ENCODE measurements at places on chromosomes 7 and 10. TPM values are rescaled to one million over a fixed set of nuclear protein-coding genes. Genes with fewer than 3 reads are reported as not detected.
A peak's percentile ranks its signal among the peaks of the same experiment; 100 is the strongest.

DNA sequence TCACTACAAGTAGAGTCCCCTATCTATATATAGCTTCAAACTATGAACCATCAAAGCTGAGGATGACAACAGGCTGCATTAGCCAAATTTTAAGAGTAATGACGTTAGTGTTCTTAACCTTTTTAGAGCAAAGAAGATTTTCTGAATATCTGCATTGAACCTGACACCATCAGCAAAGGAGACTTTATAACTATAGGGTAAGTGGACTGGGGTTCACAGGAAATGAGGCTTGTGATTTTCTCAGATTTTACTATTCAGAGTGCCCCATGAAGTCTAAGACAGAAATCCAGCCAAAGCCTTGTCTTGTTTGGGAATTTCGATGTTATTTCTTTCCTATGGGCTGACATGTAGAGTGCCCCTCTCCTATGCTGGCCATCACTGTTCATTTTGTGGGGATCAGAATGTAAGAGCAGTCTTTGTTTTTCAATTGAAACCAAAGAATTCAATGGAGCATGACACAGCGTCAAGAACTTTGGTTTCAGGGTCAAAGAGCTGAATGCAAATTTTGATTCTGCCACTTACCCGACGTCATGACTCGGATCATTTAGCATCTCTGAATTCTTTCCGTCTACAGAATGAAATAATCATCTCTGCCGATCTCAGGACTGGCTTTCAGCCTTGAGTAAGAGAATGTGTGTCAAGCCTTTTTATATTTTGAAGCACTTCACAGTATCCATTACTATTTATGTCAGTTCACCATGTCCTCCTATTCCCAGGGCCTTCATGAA, 52.7 kb downstream of the DENND11 start:
- no peaks in the 10 kb centered on the region for H3K36me3 ChIP-seq
- H3K27ac ChIP-seq, result no peak overlapping the region
- no peaks in the 10 kb centered on the region for H3K27me3 ChIP-seq
- DNase-seq, result no peak
- H3K4me1 ChIP-seq, result peaks cover 3% of the 10 kb centered on the region

GRCh38 chr10:11539191-11539868, 72.1 kb downstream of the USP6NL start:
- H3K4me3 ChIP-seq, result no peak overlapping the region
- H3K27me3 ChIP-seq, result no peaks in the 10 kb centered on the region
- peaks cover 36% of the 10 kb centered on the region for H3K4me1 ChIP-seq
- no peak overlapping the region for H3K27ac ChIP-seq

GRCh38 chr7:151057506-151057988, at the start of gene CDK5:
CDK5 (minus strand) TSS chr7:151057897; CDS start chr7:151057848, 49 bp downstream.
- no peak within 1 kb of the TSS for H3K27ac ChIP-seq
- H3K36me3 ChIP-seq, result no peaks in the 10 kb centered on the region
- peak within 1 kb of the TSS; percentile 77 for H3K4me3 ChIP-seq
- DNase-seq, result no peak
- H3K4me1 ChIP-seq, result peaks cover 41% of the 10 kb centered on the region

- no peak overlapping the region for H3K4me3 ChIP-seq
- H3K27ac ChIP-seq, result no peak overlapping the region
- no peaks in the 10 kb centered on the region for H3K36me3 ChIP-seq
- no peaks in the 10 kb centered on the region for H3K27me3 ChIP-seq
Observed at GRCh38 chr10:99711129-99711719, 20.7 kb downstream of the COX15 start.

DNA sequence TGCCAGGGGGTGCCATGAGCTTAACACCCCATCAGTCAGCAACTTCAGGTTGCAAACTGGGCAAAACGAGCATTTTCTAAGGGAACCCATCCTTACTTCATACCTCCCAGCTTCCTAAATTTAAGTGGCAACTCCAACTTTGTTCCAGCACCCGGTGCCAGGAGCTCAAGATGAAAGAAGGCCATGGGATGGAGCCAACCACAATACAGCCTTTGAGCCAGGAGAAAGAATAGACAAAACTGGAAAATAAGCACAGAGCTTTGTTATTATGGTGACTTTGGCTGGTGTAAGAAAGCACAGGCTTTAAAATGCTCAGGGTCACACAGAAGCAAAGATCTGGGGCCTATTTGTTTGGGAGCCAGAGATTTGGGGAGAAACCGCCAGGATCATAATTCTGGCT, 388.7 kb upstream of the MGMT start:
- H3K4me1 ChIP-seq, result peaks cover 8% of the 10 kb centered on the region
- no peak for DNase-seq
- no peak overlapping the region for H3K4me3 ChIP-seq
- H3K27me3 ChIP-seq, result no peaks in the 10 kb centered on the region
- no peak overlapping the region for H3K27ac ChIP-seq

DNA sequence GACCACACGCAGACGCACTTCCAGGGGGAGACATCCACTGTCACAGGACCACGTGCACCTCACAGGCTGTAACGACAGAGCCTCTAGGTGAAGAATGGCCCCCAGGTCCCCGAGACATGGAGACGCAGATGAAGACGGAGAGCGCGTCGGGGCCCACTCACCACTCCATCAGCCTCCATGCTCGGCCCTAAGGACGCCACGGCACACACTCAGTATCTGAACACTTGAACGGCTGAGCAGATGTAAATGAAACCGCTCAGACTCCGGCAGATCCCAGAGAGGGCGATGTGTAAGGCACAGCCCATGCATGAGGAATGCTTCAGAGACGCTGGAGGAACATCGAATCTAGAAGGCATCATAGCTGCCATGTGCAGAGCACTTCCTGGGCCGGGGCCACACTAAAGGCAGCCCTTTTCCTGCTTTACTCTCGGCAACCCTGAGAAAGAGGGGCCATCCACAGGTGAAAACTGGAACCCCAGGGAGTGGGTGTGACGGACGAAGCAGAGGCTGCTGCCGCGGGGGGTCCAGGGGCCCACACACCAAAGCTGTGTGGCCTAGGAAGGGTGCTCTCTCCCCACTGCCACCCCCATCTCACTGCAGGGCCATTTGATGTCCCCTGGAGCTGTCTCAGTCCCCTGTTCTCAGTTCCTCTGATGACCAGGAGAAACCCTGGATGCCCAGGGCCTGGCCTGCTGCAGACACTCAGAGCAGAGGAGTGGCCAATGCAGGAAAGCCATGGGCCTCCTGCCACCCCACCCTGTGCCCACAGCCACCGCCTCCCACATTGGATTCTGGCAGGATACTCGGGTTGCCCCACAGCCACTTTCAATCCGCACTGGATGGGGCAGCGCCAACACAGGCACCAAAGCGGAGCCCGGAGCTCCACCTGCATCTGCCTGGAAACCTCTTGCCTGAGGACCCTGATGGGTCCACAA, 253.8 kb downstream of the MAD1L1 start:
- no peak overlapping the region for H3K4me3 ChIP-seq
- DNase-seq, result no peak
- no peaks in the 10 kb centered on the region for H3K36me3 ChIP-seq
- H3K4me1 ChIP-seq, result no peaks in the 10 kb centered on the region

DNA sequence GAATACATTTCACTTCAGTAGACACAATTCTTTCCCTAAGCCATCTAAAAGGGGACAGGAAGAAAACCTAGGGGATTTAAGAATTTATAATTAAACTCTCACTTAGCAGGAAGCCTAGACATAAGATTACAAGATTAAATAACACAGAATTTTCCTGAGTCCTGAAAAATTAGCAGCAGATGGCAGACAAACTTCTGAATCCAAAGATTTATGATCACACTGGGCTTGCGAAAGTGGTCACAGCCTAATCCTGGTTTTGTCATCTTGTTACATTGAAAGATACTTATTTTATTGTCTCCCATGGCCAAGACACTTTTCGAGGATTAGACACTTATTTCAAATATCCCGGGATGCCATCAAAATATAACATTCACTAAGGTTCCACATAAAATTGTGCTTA, 2.9 kb downstream of the ERLIN1 start:
- H3K4me1 ChIP-seq, result peaks cover 17% of the 10 kb centered on the region
- H3K4me3 ChIP-seq, result no peak overlapping the region
- DNase-seq, result no peak
- peaks cover 4% of the 10 kb centered on the region for H3K36me3 ChIP-seq
- H3K27me3 ChIP-seq, result no peaks in the 10 kb centered on the region
- H3K27ac ChIP-seq, result no peak overlapping the region

- no peaks in the 10 kb centered on the region for H3K27me3 ChIP-seq
- DNase-seq, result peak; percentile 30
- H3K36me3 ChIP-seq, result no peaks in the 10 kb centered on the region
- H3K4me3 ChIP-seq, result no peak overlapping the region
- H3K27ac ChIP-seq, result no peak overlapping the region
- H3K4me1 ChIP-seq, result peaks cover 26% of the 10 kb centered on the region
Observed at GRCh38 chr10:132420981-132421846, 24.2 kb downstream of the PWWP2B start.

GRCh38 chr7:30877015-30877769, 34.5 kb upstream of the AQP1 start:
- H3K4me1 ChIP-seq, result peaks cover 47% of the 10 kb centered on the region
- DNase-seq, result peak; percentile 20
- H3K36me3 ChIP-seq, result no peaks in the 10 kb centered on the region
- H3K27ac ChIP-seq, result no peak overlapping the region
- no peaks in the 10 kb centered on the region for H3K27me3 ChIP-seq
- H3K4me3 ChIP-seq, result no peak overlapping the region

- DNase-seq, result no peak
- H3K27me3 ChIP-seq, result no peaks in the 10 kb centered on the region
- no peaks in the 10 kb centered on the region for H3K4me1 ChIP-seq
- no peaks in the 10 kb centered on the region for H3K36me3 ChIP-seq
- no peak overlapping the region for H3K4me3 ChIP-seq
Observed at GRCh38 chr10:78732381-78732780, 336.4 kb upstream of the ZMIZ1 start.

GRCh38 chr10:132186488-132187429, at the start of gene DPYSL4:
DPYSL4 (plus strand) TSS chr10:132186948; CDS start chr10:132187064, 116 bp downstream.
- H3K4me1 ChIP-seq, result peaks cover 6% of the 10 kb centered on the region
- DNase-seq, result peak; percentile 62
- no peak within 1 kb of the TSS for H3K27ac ChIP-seq
- H3K4me3 ChIP-seq, result peak within 1 kb of the TSS; percentile 86

DNA sequence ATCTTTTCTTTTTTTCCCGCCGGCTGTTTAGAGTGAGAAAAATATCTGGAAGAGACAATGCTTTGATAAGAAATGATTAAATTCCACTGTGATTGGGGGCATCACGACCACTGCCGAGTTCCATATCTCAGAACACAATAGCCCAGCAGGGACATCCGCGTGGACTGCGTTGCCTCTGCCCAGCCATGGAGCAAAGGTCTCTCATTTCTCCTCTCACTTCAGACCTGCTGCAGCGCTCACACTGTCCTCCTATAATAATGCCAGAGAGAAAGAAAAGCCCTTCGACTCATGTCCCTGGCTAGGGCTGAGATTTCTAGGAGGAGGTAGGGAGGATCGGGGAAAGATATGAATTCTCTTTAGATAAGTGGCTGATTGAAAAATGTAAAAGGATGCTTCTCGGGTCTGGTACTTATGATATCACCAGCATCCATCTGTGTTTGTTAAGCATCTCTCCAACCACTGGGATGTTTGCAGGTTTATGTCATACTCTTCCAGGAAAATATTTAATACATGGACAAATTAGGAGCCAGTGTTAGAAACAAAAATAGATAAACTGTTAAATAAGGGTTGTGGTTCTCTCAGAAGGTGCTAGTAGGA, 472.9 kb upstream of the AKR1E2 start:
- peaks cover 13% of the 10 kb centered on the region for H3K4me1 ChIP-seq
- H3K27ac ChIP-seq, result no peak overlapping the region
- no peaks in the 10 kb centered on the region for H3K27me3 ChIP-seq
- no peaks in the 10 kb centered on the region for H3K36me3 ChIP-seq
- no peak overlapping the region for H3K4me3 ChIP-seq

DNA sequence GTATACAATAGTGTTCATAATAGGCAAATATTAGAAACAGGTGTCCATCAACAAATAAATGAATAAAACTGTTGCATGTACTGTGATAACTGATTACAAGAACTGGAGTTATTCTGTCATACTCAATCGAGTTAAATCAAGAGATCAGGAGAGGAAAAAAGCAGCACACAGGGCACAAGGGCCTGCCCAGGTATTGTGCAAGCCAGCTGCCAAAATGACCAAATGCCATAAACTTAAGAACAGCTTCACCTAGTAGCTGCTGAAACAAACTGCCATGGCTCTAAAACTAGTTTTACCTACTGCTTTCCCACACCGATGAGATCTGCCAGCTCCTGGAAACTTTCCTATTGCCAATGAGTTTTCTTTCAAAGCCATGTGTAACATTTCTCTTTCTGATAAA, 12.2 kb downstream of the GSAP start:
- no peaks in the 10 kb centered on the region for H3K4me1 ChIP-seq
- no peak overlapping the region for H3K4me3 ChIP-seq
- H3K27me3 ChIP-seq, result no peaks in the 10 kb centered on the region
- DNase-seq, result no peak

DNA sequence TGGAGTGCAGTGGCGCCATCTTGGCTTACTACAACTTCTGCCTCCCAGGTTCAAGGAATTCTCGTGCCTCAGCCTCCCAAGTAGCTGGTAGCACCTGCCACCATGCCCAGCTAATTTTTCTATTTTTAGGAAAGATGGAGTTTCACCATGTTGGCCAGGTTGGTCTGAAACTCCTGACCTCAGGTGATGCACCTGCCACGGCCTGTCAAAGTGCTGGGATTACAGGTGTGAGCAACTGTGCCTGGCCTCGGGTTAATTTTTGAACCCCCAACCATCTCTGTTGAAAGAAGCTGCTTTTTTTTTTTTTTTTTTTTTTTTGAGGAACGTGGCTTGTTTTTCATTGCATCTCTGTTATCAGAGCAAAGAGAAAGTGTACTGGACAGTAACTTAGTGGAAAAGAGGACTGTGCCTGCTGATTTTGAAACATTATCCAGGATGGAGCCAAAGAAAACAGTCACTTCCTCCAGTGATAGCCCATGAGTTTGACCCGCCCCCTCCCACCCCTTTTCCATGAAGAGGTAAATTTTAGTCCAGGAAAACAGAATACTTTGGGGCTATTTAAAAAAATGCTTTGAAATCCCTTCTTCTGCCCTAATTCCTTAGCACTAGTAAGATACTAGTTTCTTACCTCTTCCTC, 38.3 kb downstream of the WBP1L start:
- H3K36me3 ChIP-seq, result no peaks in the 10 kb centered on the region
- H3K27ac ChIP-seq, result no peak overlapping the region
- H3K4me1 ChIP-seq, result peaks cover 34% of the 10 kb centered on the region
- no peak for DNase-seq

DNA sequence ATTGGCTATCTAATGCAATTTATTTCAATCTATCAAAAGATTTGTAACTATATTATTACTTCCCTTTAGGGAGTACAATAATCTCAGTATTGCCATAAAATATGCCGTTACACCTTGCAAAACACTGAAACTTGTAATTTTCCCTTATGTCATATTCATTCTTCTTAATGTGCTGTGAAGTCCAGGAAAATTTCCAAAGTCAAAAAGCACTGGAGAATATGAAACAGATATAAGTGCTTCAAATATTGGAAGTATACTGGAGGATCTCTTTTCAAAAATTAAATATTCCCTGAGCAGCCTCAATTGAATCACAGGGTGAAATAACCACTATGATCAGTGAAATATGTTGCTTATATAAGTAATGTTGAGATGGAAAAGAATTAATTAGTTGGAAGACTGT, 356.0 kb downstream of the PPP1R3A start:
- H3K36me3 ChIP-seq, result no peaks in the 10 kb centered on the region
- no peak for DNase-seq
- no peaks in the 10 kb centered on the region for H3K27me3 ChIP-seq
- H3K4me3 ChIP-seq, result no peak overlapping the region
- no peak overlapping the region for H3K27ac ChIP-seq

GRCh38 chr7:92699560-92699959, 109.4 kb upstream of the FAM133B start:
- no peaks in the 10 kb centered on the region for H3K36me3 ChIP-seq
- H3K4me1 ChIP-seq, result peaks cover 17% of the 10 kb centered on the region
- no peak overlapping the region for H3K4me3 ChIP-seq
- H3K27ac ChIP-seq, result no peak overlapping the region

The ARHGAP12 gene
- total RNA-seq, result 68.9 TPM

The WNT8B gene
- 9.0 TPM for total RNA-seq

The PDE1C gene
- total RNA-seq, result 0.54 TPM

The SFTPD gene
- not detected for total RNA-seq

The LIPF gene
- total RNA-seq, result not detected

The MAPK8 gene
- 137 TPM for total RNA-seq

The MRPS33 gene
- 25.0 TPM for total RNA-seq

The KRIT1 gene
- total RNA-seq, result 46.7 TPM
